ENCODE measurements at places on chromosomes 13 and 19.
A peak's percentile ranks its signal among the peaks of the same experiment; 100 is the strongest.

- DNase-seq = no peak
Observed at GRCh38 chr13:101773062-101773461, 320.6 kb downstream of the ITGBL1 start.

DNA sequence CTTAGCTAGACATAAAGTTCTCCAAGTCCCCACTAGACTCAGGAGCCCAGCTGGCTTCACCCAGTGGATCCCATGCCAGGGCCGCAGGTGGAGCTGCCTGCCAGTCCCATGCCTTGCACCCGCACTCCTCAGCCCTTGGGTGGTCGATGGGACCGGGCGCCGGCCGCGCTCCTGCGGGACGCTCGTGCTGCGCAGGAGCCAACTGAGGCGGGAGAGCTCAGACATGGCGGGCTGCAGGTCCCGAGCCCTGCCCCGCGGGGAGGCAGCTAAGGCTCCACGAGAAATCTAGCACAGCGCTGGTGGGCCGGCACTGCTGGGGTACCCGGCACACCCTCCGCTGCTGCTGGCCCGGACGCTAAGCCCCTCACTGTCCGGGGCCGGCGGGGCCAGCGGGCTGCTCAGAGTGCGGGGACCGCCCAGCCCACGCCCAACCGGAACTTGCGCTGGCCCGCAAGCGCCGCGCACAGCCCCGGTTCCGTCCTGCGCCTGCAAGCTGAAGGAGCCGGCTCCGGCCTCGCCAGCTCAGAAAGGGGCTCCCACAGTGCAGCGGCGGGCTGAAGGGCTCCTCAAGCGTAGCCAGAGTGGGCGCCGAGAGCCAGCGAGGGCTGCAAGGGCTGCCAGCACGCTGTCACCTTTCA is 5.8 kb downstream of the PARP4 start:
- no peak for DNase-seq

DNA sequence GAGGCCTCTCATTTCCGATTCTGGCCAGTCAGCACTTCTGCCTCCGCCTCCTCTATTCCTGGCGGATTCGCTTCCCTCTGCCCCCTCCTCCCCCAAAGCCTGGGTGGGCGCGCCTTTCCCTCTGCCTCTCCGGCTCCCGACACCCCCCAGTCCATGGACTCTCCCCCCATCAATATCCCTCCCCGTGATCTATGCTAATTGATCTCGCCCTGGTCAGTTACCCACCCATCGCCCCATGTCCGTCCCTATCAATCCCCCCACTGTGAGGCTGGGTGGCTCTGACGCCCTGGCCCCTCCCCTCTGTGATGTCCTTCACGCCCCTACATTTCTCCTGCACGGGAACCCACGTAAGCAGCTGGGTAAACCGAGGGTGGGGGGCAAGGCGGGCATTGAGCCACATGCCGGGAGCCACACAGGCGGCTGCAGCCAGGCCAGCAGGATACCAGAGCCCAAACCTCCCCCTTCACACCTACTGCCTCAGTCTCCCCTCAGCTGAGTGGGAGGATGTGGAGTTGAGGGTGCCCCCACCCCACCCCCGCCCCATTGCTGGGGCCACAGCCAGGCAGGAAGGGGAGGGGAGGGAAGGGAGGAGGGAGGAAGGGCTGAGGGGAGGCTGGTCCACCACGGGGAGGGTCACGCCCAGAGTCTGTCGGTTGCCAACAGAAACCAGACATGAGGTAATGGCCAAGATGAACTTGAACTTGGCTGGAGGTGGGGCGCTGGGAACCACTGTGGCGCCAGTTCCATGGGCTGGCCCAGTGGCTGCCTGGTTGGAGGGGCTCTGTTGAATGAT is 21.0 kb downstream of the SMIM24 start:
- no peak for DNase-seq

DNA sequence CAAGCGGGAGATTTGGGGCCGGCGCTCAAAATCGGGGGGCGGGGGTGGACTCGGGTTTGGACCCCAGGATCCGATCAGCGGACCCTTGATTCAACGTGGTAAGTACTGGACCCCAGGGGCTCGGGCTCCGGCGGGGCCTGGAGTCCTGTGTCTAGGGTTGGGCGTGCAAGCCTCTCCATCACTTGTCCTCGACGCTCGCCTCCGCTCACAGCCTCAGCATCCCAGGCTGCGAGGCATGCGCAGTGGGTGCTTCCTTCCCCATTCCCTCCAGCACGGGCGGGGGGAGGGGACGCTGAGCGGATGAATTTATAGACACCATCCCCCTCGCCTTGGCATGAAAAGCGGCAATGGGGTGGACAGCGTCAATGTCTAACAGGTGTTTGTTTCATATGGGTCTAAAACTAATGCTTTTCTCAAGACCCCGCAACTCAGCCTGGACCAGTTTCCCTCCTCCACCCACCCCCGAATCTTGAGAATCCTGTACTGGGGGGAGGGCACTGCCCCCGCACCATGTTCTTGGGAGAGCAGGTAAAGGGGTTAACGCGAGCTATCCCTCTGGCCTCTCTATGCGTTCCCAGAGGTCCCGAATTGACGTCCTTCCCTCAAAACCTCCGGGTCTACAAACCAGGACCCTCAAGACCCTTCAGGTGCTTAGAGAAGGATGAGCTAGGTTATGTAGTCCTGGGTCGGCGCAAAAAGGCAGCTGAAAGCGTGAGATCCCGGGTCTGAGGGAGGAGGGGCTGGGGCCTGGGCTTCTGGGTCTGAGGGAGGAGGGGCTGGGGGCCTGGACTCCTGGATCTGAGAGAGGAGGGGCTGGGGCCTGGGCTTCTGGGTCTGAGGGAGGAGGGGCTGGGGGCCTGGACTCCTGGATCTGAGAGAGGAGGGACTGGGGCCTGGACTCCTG is 579 bp downstream of the CPT1C start:
- DNase-seq = peak; percentile 88

GRCh38 chr13:62973804-62974203 is 1558.2 kb upstream of the PCDH20 start:
- no peak for DNase-seq

GRCh38 chr13:113912596-113912995 is 48.7 kb upstream of the GAS6 start:
- DNase-seq = no peak

- no peak for DNase-seq
Observed at GRCh38 chr19:13813147-13813546, 17.9 kb downstream of the ZSWIM4 start.

DNA sequence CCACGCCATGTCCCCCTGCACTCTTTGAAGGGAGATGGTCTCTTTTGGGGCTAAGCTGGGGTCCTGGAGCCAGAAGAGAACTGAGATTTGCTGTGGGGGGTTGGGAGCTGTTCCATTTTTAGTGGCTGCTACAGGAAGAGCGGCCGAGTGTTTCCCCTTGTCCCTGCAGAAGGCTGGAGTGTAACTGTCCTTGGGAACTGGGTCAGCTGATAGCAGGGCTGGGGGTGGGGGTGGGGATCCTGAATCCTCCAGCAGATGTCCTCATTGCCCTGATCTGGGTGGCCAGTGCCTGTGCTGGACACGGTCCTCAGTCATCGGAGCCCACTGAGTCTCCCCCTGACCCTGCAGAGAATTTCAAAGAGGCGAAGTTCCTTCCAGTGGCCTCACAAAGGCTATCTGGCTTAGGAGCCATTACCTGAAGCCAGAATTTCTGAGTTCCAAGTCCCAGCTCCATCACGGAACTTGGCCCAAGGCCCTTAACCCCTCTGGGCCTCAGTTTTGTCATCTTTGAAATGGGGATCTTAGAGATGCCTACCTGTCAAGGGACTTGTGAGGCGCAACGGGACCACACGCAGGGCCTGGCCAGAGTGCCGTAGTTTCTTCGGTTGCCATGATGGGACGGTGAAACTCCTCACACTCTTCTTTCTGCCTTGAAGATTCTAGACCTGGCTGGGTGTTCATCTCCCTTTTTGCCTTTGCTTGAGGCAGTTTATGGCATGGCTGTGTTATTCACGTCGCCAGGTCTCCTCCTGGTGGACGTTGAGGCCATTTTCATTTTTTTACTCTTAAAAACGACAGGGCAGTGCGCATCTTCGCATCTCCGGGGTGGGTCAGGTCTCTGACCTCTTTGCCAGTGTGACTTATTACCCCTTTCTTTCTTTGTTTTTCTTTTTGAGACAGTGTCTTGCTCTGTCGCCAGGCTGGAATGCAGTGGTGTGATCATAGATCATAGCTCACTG is 51.9 kb downstream of the DNM2 start:
- DNase-seq = no peak

- no peak for DNase-seq
Observed at GRCh38 chr13:30743319-30744055, 8.1 kb downstream of the ALOX5AP start.

DNA sequence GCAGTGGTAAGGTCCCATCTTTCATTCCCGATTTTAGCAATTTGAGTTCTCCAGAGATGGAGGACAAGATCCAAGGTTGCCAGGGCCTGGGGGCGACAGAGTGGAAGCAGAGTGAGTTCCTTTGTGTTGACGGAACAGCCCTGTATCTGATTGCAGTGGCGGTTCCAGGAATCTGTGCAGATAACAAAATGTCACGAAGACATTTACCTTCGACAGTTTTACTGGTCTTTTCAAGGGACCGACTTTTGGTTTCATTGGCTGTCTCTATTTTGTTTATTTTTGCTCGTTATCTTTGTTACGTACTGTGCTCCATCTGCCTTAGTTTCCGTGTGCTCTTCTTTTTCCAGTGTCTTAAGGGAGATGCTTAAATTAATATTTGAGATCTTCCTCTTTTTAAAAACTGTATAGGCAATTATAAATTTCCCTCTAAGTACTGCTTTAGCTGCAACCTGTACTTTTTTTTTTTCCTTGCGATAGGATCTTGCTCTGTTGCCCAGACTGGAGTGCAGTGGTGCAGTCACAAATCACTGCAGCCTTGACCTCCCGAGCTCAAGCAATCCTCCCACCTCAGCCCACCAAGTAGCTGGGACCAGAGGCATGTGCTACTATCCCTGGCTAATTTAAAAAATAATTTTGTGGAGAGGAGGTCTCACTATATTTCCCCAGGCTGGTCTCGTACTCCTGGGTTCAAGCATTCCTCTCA is 23.2 kb downstream of the KDM4B start:
- no peak for DNase-seq

DNA sequence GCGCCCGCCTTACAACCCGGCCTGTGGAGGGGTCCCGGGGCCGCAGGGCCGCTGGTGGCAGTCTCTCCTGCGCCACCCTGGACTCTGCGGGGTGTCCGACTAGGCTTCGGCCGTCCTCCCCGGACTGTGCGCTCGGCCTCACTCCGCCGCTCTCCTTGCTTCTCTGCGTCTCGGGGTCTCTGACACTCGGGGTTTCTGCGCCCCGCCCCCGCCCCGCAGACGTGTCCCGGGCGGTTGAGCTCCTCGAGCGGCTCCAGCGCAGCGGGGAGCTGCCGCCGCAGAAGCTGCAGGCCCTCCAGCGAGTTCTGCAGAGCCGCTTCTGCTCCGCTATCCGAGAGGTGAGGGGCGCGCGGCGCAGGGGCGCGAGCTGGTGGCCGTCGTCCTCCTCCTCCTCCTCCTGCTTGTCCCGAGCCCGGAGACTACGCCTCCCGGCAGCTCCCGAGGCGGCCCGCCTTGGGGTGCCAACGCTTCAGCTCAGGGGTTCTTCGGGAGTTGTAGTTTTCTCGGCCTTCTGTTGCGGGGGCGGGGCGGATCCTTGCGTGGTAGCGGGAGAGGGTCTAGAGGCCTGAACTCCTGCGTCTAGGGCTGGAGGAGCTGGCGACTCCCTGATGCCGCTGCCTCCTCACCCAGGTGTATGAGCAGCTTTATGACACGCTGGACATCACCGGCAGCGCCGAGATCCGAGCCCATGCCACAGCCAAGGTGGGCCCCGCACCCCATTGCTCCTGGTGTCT is 627 bp downstream of the LIN7B start:
- DNase-seq = peak; percentile 80

DNA sequence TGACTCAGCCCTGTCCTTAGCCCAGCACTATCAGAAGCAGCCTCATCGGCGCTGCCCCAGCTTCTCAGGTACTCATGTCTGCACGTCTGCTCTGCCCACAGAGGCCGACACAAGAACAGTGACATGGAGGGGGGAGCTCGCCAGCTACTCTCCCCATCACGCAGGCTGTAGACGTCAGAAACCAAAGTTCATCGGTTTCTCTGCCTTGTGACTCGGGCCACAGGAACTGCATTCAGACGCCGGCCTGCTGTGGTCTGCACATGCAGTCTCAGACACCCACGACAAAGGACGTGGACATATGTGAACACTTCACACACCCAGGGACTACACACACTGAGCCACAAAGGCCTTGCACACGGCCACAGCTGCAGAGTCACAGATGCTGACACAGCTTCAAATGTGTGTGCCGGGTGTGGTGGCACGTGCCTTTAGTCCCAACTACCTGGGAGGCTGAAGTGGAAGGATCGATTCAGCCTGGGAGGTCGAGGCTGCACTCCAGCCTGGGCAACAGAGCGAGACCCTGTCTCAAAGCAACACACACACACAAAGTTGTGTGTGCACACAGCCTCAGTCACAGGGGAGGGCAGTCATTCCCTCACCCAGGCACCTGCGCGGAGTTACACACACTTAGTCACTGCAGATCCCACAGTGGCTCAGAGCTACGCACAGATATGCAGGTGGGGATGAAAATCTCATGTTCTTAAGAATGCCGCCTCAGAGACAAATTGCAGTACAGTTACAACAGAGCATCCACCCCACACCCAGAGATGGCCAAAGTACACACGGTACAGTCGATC is 4.9 kb upstream of the ZFP36 start:
- no peak for DNase-seq

DNA sequence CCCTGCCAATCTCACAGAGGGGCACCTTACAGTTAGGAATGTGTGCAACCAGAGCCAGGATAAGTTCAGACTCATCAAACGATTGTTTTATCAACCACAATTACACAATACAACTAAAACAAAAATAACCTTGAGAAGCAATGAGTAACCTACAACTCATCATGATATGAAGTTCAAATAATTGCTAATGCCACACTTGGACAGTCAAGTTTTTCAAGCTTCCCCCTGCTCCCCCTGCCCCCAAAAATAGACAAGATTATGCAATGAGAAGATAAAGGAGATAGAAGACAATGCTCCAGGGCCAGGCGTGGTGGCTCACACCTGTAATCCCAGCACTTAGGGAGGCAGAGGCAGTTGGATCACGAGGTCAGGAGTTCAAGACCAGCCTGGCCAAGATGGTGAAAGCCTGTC is 13.6 kb upstream of the KPNA3 start:
- DNase-seq = no peak

DNA sequence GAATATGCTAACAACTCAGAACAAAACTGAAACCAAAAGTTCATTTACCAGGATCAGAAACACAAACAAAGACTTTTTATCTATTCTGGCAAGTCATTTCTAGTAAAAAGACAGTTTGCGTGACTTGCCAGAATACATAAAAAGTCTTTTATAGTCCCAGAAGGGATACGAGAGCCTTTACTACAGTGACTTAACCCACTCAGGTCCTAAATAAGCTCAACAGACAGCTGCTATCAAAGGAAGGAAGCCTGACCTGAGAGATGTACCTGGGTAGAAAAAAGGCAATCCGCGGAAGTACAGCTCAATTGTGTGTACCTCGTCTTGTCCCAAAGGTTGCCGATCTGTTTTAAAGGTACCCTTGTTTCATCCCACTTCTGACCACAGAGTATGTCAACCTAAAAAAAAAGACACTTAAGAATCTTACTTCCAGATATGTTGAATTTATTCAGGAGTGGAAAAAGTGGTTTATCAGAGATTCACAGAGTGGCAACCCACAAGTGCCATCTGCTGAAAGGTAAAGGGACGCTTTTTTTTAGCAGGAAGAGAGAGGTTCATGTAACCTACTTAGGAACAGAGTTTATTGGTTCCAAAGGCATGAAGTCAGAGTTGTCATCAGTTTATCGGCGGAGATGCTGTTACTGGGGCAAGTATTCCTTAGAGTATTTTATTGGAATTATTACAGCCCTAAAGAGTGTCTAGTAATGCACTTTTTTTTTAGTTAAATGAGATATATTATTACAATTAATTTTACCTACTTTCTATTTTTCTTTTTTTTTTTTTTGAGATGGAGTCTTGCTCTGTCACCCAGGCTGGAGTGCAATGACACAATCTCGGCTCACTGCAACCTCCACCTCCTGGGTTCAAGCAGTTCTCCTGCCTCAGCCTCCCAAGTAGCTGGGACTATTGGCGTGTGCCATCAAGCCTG is 69.7 kb upstream of the C1QTNF9B start:
- no peak for DNase-seq

Measured in NCI-H524 (cell line).